Stimulated activated CD4-positive, alpha-beta T cell treated with anti-CD3 and anti-CD28 coated beads, Interleukin-15, amount 100 ng/mL, for 1 hour (primary cell): ENCODE measurements at places on chromosomes 2 and 18.

GRCh38 chr2:118059919-118060478 is 28.3 kb upstream of the INSIG2 start:
- no peak for DNase-seq

DNA sequence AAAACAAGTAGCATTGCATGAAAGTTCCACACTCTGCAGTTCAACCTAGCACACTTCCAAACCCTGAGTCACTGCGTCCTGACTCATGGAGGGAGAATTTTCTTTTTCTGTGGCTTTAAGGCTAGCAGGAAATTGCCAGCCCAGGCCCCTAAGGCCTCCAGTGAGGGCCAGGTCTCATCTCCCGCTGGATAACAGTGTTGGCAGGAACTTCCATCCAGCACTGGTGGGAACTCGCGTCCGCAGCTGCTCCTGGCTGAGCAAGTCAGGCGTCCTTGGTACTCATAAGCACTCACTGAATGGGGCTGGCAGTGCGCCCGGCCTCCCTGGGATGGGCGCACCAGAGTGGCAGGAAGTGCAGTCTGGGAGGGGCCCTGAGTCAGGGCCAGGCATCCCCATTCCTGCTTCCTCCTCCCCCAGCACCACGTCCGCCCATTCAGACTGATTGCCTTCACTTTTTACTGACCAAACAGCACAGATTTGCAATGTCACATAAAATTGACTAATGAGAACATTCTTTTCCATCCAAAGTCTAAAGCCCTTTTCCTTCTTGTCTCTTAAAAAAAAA is 14.3 kb downstream of the MALL start:
- no peak for DNase-seq

- no peak for DNase-seq
Measured at GRCh38 chr2:105519516-105519915, 120.7 kb upstream of the FHL2 start.

DNA sequence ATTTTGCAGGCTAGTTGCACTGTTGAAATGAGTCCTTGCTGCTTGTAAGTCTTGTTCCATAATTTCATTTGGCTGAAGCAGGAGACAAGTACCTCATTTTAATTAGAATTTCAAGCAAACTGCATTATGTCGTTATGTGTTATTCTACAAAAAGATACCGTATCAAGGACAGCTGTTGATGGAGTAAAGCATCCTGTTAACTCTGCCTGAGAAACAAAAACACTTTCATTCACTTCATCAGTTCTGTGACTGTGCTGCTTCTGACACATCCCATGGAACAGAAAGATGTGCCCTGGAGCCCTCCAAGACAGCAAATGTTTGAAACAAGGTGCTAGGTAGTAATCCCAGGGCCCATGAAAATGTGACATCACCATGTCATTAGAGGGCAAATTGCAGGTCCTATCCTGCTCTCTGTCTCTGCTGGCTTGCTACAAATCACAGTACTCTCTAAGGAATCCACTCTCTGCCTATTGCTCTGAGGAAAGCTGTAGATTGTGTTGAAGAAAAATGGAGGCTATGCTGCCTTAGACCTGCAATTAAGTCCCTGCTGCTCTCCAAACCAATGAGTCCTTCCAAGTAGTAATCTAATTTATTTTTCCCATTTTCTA is 209.7 kb upstream of the PARD3B start:
- no peak for DNase-seq

DNA sequence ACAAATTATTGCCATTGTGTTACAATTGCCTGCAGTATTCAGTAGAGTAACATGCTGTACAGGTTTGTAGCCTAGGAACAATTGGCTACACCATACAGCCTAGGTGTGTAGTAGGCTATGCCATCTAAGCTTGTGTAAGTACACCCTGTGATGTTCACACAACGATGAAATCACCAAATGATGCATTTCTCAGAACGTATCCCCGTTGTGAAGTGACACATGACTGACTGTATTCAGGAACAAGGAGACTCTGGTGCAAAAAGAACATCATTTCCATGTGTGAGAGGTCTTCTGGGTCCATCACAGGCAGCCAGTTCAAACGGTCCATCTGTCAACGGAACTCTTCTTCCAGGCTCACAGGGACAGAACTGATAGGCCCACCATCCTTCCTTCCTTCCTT is 263.7 kb downstream of the ANAPC1 start:
- DNase-seq: no peak

DNA sequence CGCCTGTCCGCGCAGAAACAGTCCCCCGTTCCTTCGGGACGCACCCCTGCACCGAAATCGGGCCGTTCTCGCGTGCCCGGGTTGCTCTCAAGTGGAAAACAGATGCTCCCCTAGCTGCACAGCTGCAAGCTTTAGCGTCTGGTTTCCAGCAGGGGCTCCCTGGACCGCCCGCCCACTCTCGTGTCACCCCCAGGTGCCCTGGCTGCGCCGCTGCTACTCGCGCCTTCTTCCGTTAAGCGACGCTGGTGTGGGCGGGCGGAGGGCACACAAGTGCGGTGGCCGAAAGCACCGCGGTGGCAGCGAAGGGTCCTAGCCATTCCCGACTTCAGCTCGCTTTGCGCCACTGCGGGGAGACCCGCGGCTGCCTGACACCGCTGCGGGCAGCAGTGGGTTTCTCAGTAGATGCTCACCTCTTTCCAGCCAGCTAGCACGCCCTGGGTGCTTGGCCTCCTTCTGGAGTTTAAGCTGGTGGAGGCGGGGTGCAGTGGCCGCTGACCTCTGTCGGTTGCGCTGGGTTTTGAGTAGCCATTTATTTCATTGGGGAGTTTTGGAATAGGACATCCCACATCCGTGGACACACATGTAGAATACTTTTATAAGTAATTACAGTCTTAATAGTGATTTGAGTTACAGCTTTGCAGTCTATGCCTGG is 806 bp downstream of the ZNF407 start:
- peak; percentile 45 for DNase-seq

DNA sequence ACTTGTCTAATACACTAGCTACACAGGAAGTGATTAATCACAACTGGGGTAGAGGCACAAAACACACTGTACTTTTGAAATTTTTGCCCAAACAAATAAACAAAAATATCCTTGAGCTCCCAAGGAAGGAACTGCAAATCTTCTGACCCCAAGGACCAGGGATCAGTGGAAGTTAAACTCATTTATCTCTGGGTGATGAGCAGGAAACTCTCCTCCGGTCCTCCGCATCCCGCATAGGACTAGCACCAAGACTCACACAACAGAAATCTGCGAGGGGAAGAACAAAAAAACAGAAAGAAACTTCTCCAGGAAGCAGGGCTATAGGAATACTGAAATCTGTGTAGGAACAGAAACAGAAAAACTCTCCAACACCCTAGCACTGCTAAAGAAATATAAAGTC is 650.3 kb downstream of the DCDC2C start:
- DNase-seq: no peak

DNA sequence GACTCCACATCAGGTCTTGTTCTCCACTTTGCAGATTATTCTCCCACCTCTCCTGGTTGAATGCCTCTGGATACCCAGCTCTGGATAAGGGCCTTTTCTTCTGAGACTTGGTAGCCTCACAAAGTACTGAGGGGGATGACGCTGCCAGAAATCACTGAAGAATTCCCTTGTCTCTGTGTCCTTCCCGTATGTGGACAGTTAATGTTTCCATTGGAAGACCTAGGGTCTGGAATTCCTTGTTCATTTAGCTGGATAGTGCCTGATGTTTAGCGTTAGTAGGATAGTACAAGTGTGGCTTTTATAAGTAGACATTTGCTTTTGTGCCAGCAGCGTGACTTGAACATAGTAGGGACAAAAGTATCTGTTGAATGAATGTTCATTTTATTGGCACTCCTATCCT is 76.9 kb downstream of the CLHC1 start:
- no peak for DNase-seq

DNA sequence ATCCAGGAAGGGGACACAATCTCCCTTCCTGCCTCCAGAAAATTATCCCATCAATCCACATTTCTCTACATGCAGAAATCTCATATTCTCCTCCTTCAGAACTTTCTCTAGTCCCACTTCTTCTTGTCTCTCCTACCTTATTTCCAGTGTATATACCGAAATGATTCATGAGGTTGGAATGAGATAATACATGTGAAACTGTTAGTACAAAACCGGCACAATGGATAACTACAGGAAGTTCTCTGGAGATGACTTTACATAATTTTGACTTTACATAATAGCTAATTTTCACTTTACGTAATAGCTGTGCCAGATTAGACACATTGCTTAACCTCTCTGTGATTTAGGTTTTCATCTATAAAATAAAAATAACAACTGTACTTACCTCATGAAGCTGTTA is 801.3 kb downstream of the ERBB4 start:
- no peak for DNase-seq

GRCh38 chr2:237390235-237390634 is 23.7 kb downstream of the COL6A3 start:
- no peak for DNase-seq

DNA sequence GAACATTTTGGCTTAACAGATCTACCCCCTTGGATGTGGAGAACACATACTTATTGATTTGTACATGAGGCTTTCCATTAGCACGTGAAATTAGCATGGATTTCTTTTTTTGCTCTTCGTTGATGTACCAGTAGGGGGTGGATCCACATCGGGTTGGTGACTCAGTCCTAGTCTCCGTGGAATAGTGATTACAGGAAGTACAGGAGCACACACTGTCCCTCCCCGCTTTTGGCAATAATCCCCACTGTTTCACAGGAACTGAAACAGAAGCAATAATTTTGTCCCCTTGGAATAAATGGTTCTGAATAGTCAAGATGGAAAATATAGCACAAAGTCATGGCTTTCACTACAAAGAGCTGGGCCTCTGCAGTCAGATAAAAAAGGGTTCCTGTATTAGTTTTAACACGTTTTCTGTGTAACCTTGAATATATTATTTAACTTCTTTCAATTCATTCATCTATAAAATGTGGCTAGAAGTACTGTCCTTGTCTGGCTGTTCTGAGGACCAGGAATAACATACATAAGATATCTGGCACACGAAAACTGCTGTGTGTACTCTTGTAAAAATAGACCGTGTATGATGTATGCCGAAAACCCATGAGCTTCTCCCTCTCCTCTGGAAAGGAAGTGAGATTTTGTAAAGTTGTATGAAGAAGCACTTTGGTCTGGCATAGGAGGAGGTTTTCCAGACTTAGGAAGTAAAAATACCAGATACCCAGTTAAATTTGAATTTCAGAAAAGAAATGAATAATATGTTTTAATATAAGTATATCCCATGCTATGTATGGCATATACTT is 229.2 kb downstream of the GALR1 start:
- no peak for DNase-seq

DNA sequence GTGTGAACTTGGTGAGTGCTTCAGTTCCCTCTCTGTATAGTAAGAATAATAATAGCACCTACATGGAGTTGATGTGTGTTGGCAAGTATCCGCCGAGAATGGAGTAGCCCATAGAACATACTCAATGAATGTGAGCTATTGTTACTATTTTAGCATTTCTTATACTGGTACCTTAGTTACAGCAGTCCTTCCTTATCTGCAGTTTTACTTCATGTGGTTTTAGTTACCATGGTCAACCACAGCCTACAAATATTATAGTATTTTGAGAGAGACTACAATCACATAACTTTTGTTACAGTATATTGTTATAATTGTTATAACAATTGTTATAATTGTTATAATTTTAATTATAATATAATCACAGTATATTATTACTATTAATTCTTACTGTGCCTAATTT is 152.5 kb upstream of the RASGRP3 start:
- no peak for DNase-seq

DNA sequence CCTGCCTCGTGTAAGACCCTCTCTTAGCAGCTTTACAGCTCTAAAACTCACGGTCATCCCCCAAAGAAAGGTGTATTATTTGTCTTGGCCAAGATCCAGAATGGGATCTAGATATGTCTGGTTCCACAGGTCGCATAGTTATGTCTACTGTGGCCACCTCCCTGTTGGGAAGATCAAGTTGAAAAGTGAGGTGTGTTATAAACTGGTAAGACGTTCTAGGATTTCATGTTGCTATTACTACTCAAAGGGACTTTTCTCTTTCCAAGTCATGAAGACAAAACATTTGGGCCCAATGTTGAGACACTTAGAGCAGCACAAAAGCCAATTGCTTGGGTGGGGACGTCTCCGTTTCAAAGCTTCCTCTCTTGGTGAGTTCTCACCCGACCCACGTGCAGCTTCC is 766.0 kb downstream of the RNF144A start:
- DNase-seq: no peak
